ENCODE measurements at places on chromosomes 11 and 22.
A peak's percentile ranks its signal among the peaks of the same experiment; 100 is the strongest.

GRCh38 chr22:24423519-24424000 lies 3.8 kb upstream of the ADORA2A start:
- ATAC-seq: peak; percentile 63

DNA sequence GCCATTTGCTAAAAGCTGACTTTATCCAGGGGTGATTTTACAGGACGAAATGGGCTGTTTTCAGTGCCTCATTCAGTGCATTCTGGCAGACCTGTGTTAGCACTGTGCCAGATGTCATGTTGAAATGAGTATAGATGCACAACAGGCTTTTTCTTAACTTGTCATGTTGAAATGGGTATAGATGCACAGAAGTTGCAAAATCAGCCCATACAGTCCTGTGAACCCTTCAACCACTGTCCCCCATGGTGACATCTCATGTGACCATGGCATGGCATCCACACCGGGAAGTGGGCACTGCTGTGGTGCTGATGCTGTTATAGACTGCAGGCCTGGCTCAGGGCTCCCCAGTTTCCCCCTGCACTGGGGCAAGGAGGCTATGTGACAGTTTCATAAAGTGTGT lies 2.5 kb downstream of the TALDO1 start:
- no peak for ATAC-seq

DNA sequence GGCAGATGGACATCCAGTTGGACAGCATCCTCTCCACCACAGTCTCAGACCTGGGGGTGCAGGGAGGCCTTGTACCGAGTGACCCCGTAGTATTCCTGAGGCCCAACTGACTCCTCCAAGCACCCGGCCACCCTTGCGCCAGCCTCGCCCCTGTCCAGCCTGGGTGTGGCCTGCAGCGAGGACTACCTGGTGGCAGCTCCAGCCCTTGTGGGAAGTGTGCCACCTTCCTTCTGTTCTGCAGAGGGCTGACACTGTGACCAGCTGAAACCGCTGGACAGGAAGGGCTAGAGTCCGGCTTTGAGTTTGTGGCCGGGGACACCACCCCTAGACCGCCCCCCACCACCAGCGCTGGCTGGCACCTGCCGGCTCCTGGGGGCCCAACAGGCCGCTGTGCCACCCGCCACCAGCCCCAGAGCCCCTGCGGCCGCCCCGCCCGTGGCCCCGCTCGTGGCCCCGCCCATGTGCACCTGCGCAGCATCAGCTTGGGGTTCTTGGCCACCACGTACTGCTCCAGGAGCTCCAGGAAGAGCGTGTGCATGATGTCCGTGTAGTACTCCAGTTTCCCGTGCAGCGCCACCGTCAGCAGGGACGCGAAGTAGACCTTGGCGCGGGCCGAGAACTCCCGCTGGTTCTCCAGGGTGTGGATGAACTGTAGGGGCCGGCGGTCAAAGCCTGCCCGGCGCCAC lies 10.0 kb upstream of the MAPK11 start:
- no peak for ATAC-seq

- ATAC-seq: peak; percentile 67
Measured at GRCh38 chr11:114340311-114341131, 44.3 kb downstream of the NNMT start.
